Left colon (tissue), 2 donors: ENCODE measurements at places on chromosomes 13 and 19. TPM values are rescaled to one million over a fixed set of nuclear protein-coding genes. Genes with fewer than 3 reads are reported as not detected.
A peak's percentile ranks its signal among the peaks of the same experiment; 100 is the strongest.

ZNF541 gene
- total RNA-seq = not detected

DNA sequence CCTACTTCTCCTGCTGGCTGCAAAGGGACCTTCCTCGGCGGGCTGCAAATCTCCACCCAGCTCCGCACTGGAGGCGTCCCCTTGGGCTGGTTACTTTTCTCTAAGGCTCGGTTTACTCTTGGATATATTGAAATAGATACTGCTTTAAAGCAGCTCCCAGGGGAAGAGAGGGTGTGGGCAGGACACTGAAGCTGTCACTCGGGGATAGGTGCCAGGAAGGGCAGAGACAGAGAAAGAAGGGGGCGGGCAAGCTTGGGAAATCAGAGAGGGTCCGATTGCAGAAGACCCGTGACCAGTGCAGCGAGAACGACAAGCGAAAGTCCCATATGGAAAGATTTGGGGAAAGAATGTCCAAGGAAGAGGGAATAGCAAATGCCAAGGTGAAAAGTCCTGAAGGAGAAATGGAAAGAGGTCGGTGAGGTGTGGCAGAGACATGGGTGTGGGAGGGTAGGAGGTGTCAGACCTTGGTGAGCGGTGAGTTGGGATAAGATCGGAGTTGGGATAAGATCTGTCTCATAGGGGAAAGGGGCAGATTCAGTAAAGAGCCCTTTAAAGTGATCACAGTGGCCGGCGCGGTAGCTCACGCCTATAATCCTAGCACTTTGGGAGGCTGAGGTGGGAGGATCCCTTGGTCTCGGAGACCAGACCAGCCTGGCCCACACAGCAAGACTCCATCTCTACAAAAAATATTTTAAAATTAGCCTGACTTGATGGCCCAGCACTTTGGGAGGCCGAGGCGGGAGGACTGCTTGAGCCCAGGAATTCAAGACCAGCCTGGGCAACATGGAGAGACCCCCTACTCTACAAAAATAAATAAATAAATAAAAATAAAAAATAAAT, 618 bp downstream of the THSD8 start:
- peak; percentile 50 for DNase-seq

LRRC25 gene
- total RNA-seq = 0.79 TPM

GRCh38 chr13:30332456-30333143, 25.2 kb upstream of the KATNAL1 start:
- DNase-seq = no peak

CBARP gene
- total RNA-seq = 0.21 TPM

ZNF443 gene
- 7.4 TPM for total RNA-seq

- no peak for DNase-seq
These were observed 2.0 kb upstream of the MAB21L1 start for GRCh38 chr13:35478271-35479037.

DNA sequence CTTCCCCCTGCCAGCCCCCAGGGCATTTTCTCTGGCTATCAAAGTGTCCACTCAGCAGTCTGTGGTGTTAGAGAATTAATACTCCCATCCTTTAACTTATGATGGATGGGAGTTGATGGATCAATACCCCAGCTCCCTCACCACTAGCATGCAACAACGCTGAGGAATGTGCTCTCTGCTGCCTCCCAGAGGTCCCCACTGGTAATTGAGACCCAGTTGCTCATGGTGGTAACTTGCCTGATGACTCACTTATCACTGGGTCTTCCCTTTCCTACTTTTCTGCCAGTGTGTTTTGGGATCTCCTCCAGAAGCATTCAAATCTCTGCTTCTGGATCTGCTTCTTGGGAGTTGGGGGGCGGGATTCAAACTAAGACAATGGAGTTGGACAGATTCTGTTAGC, 20.3 kb upstream of the CACNA1A start:
- no peak for DNase-seq
